ENCODE measurements at places on chromosomes 6 and 20. TPM values are rescaled to one million over a fixed set of nuclear protein-coding genes. Genes with fewer than 3 reads are reported as not detected.
A peak's percentile ranks its signal among the peaks of the same experiment; 100 is the strongest.

The SLC35F1 gene
- total RNA-seq = not detected

The ZKSCAN3 gene
- total RNA-seq = 3.7 TPM

DNA sequence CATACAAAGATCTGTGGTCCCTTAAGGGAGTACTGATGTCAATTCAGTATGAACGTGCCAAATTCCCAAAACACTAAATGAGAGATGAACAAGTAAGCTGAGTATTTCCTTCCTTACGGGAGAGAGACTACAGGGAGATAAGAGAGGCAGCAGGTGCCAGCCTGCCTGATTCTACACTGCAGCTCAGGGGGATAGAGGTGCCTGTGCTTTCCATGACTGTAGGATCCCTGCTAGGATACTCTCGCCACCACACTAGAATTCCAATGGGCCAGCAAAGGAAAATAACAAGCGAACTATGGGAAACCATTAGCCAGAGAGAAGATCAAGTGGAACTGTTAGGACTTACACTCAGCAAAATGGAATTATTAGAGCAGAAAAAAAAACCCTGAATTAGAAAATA, 198.5 kb upstream of the BTBD3 start:
- no peak for DNase-seq

DNA sequence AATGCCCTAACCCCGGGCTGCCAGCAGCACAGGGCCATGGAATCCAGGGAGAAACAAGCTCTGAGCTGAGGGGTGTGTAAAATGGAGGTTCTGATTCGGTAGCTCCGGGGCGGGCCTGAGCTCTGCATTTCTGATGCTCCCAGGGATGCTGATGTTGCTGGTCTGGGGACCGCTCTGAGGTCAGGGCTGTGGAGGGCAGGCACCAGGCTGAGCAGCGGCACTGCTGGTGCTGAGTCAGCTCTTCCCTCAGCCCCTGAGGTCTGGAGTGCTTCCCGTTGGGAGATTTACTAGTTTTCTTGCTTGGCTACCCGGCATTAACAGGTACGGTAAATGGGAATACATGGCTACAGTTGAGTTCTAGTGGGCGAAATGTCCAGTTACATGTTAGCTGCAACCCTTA, 18.6 kb upstream of the CST3 start:
- no peak for DNase-seq

DNA sequence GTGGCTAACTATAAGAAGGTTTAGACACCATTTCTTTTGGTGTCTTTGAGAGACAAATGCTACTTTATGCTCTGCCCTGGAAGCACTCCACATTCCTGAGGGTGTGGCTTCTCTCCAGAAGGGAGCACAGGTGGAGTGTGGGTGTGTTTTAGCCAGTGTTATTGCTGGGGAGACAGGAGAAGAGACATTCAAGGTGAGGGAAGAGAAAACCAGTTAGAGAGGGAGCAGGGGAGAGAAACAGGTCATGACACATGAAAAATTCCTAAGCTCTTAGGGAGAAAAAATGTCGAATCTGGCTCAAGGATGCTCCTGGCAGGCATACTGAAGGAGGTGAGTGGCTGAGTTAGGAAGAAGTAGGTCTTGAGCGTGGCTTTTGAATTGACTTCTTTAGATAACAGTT, 292.8 kb downstream of the CLIC5 start:
- no peak for DNase-seq

DNA sequence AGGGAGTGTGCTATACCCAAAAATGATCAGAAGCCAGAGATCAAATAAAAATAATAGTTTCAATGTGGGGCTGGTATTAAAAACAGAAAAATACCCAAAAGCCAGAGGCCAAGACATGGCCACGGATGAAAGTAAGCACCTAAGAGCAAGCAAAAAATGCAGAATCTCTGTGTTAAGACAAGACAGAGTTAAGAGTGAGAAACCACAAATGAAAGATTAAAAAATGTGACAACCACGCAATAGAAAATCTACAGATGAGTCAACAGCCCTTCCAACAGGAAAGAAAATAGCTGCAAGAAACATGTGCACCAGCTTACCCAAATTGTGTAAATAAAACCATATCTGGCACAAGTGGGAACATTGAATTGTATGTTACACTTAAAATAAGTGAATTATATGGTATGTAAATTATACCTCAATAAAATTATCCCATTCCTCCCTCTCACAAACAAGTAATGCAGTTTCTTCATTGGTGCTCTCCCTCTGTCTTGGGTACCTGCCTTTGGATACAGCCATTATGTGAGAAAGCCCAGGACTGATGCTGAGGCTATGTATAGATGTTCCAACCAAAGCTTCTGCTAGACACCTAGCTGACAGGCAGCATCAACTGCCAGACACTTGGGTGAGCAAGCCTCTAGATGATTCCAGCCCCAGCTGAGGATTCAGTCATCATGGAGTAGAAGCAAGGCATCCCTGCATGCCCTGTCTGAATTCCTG, 55.3 kb upstream of the UFL1 start:
- DNase-seq = no peak

The PLN gene
- total RNA-seq = not detected

GRCh38 chr20:25389858-25390537, 637 bp downstream of the ABHD12 start:
- DNase-seq = peak; percentile 35

All from MCF 10A (cell line).